H1 (cell line): ENCODE measurements at places on chromosomes 7 and 10. TPM values are rescaled to one million over a fixed set of nuclear protein-coding genes. Genes with fewer than 3 reads are reported as not detected.

- DNase-seq, result no peak
These were observed 96.4 kb upstream of the ETV1 start for GRCh38 chr7:14085901-14086300.

- no peak for DNase-seq
These were observed 10.7 kb downstream of the LDB1 start for GRCh38 chr10:102109166-102110116.

LRMDA gene
- total RNA-seq, result 0.86 and 2.4 TPM in 2 replicates

DNA sequence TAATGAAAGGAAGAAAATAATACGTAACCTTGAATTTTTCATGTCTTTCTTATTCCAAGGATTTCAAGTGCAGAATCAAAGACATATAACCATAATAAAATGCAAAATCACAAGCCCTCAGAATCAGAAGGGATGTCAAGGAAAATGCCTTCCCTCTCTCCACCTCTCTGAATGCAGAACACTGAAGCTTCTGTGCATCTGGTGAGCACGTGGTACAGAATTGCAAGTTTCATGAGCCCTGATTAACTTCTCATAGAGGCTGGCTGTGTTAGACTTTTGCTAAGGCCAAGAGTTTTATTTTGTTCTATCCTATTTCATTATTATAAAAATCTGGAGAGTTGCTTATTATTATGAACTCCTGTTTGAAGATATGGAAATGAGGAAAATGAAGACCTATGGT, 533.7 kb upstream of the POM121L12 start:
- no peak for DNase-seq

CALML3 gene
- not detected in 2 replicates for total RNA-seq

DNA sequence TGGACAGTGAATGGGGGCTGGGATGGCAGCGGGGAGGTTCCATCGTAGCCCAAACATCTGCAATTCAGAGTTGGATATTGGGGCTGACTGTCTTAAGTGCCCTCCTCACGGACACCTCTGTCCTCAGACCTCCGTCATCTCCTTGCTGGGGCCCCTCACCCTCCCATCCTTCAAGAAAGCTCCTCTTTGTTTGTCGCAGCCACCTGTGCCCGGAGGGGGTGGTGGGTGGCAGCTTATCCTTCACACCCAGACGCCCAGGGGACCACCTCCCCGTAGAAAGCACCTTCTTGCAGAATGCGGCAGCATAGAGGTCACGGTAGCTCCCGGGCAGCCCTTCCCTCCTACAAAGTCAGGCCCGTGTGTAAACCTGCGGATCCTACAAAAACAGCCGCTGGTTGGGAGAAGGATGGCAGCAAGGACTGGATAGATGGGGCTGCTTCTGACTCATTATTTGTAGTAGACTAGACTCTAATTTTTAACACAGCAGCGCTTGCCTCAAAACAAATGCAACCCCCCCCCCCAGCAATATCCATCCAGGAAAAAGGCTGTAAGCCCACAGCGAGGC, 1.3 kb upstream of the PTPRN2 start:
- DNase-seq, result no peak

DNA sequence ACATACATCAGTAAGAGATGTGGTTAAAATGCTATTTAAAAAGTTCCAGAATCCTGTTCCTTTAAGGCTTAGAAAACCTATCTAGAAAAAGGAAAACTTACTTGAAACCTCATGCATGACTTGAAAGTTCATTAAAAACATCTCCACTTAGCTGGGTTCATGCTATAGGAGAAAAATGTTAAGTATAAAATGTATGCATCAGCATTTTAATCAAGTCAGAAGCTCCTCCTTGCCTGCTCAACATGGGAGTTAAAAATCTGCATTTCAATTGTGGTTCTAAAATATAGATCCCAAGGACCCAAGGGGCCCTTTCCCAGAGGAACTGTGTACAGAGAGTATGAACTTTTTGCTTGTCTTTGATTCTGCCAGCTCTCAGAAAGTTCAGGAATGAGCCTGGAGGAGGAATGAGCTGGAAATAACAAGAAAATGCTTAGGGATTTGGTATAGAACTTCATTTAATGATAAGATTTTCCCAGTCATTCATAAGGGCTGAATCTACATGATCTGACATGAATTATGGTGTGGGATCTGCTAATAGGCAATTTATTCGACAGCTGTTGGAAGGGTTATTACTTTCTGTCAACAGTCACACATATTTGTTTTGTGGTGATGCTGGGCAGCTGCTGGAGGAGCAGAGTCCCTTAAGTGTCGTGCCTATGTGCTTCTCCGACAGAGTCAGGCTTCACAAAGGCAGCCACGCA, 85.6 kb upstream of the MTPN start:
- DNase-seq, result no peak

HMX2 gene
- 1.3 and 2.0 TPM in 2 replicates for total RNA-seq

GRCh38 chr10:112298581-112298980, 15.4 kb downstream of the TECTB start:
- no peak for DNase-seq

DNA sequence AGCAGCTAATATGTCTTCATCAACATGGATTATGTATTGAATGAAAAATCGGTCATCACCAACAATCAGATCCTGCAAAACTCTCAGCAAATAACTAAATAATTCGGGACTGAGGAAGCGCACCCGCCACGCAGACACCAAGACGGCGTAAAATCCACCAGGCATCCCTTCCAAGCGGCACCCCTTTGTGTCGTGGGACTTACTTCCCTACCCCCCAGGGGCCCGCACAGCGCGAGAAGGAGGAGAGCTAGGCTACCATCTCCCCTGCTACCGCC, 721 bp downstream of the ARL3 start:
- DNase-seq, result no peak

DNA sequence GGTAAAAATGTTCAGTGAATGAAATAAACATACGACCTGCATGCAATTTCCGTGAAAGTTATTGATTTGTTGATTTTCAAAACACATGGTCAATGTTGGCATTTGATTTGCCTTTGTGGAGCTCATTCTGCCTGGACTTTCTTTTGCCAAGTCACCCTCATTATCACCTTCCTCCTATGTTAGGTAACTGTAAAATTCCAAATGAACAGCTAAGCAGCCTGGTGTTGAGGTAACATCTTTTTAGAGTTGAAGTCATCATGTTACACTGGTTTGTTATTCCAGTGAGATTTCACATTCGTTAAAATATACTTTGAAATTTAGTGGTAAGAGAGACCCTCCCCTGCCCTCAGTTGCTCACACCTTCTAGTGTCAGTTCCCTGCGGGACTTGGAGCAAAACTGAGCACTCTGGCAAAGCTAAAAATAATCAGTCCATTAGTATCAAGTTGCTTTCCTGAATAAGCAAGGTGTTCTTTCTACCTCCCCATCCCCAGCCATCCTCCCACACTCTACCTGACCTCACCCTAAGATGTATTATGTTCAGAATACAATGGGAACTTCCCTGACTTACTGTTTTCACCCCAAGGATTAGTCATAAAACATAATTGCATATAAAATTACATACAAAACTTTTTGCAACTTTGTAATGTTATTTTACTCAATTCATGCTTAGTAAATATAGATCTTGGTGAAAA, 283.3 kb upstream of the SEMA3A start:
- DNase-seq, result no peak
